ENCODE measurements at places on chromosomes 4 and X. TPM values are rescaled to one million over a fixed set of nuclear protein-coding genes. Genes with fewer than 3 reads are reported as not detected.

- no peak for DNase-seq
Observed at GRCh38 chr4:41156574-41156973, 57.8 kb downstream of the APBB2 start.

DNA sequence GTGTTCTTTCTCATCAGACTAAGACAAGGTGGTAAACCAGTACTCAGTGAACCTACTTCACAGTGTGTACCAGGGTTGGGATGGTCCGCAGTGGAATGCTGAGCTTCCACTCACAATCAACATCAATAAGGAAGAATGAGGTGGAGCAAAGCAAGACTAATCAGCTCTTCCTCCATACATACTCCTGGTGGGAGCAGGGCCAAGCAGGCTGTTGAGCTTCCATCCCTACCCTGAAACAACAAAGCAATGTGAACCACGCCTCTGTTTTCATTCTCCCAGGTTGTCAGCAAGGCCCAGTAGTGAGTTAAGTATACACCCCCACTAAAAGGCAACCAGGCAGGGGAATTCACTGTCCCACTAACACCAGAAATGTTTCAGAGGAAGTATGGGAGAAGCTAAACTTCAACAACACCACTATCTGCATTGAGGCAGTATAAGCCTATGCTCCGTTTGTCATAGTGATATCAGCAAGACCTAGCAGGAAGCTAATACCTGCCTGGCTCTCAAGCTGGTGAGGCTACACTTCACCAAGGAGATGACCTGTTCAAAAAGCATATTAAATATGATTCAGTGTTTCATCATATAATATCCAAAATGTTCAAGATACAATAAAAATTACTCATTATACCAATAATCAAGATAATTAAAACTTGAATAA lies 109.5 kb downstream of the DDX60 start:
- DNase-seq = no peak

GRCh38 chr4:963276-964225 lies 9.8 kb downstream of the DGKQ start:
- no peak for DNase-seq

DNA sequence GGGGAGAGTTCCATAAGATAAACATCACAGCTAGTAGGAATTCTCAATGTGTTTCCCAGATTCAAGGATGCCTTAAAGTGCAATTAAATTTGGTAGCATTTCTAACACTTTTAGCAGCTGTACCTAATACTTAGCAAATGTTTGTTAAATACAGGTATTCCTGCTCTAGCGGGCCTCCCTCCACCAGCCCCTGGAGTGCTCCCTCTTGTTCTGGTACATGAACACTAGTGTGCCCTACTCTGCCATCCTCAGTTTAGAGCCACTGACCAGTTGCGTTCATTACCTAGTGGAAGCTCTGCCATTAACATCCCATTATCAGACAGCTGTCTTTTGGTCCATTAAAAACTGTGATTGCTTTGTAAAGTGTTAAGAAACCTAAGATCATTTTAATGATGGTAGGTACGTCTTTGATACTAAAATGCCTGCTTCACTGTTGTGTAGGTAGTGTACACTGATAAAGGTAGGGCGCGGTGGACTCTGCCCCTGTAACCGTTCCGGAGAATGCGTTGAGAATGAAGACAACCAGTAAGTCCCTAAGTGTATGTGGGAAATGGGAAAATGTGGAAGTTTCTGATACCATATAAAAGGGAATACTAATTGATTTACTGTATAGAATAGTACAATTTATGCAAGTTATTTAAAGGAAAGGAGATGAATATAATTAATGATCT lies 21.7 kb downstream of the KIAA0232 start:
- no peak for DNase-seq

Gene ZCCHC18
- 4.7 TPM for total RNA-seq

Gene PHOX2B
- not detected for total RNA-seq

DNA sequence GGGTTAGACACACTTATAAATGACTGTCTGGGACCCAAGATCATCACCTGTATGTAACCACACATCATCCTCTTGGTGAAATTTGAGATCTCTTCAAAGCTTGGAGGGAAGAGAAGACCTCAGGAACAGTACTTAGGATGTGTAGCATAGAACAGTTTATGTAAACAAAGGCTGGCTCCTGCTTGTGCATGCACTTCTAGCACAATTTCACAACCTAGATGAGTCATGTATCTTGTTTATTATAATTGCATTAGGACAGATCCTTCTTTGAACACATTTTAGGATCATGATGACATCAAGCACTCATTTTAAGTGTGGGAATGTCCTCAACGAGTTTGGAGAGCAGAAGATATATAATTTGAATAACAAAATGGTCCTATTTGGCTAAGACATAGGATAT lies 26.3 kb upstream of the ZMAT1 start:
- no peak for DNase-seq

DNA sequence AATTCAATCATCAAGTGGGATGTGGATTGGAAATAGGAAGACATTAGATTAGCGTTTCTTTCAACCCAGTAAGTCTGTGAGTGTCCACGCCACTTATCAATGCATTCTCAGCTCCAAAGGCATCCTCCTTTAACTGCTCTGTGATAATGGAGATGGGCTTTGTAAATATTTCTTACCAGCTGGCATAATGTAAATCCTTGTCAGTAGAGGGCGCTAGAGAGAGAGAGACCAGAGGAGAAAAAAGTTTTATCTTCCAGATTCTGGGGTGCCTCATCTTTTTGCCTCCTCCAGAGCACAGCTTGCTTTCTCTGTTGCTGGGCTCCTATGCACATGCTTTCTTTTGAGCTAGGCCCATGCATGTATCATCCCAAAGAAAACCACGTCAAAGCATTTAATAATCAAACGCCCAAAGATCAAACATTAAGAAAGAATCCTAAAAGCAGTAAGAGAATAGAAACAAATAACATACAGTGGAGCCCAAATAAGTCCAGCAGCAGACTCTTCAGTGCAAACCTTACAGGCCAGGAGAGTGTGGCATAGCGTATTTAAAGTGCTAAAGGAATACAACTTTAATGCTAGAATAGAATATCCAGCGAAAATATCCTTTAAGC lies 9.6 kb upstream of the MTMR1 start:
- DNase-seq = no peak

GRCh38 chr4:14176613-14177012 lies 549.1 kb upstream of the BOD1L1 start:
- no peak for DNase-seq

Gene CXCR3
- total RNA-seq = not detected

DNA sequence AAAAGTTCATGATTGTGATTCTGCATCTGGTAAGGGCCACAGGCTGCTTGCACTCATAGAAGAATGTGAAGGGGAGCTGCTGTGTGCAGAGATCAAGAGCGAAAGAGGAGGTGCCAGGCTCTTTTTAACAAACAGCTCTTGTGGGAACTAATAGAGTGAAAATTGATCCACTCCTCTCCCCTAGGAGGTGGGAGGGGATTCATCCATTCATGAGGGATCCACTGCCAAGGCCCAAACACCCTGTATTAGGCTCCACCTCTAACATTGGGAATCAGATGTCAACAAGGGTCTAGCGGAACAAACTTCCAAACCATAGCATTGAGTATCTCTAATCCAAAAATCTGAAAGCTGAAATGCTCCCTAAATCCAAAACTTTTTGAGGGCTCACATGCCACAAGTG lies 16.4 kb upstream of the PPID start:
- DNase-seq = no peak

Gene SLC25A5
- 171 TPM for total RNA-seq

Gene FAM114A1
- 55.6 TPM for total RNA-seq

DNA sequence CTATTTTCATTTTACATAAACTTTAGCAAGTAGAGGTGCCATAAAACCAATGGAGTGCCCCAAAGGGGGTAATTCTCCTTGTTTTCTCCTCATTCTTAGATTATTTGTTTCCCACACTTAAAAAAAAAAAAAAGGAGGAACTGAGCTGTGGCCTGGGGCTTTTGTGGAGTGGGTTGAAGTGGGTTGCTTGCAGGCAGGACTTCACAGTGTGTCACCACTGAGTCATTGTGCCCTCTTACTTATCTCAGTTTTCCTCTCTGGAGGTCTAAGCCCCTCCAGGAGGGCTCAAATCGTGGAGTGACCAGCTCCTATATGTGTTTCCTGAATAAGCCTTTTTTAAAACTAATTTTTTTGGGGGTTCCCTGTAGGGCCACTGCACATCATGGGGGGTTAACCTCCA lies 69.0 kb downstream of the SLC16A2 start:
- no peak for DNase-seq

GRCh38 chr4:70895811-70896491 lies 6.2 kb upstream of the MOB1B start:
- no peak for DNase-seq
